ENCODE measurements at places on chromosomes 16 and 17. TPM values are rescaled to one million over a fixed set of nuclear protein-coding genes. Genes with fewer than 3 reads are reported as not detected.
A peak's percentile ranks its signal among the peaks of the same experiment; 100 is the strongest.

The ELMO3 gene
- total RNA-seq = 60.7 TPM

- no peak overlapping the region for H3K27ac ChIP-seq
- H3K4me1 ChIP-seq = no peaks in the 10 kb centered on the region
- no peak for DNase-seq
- H3K27me3 ChIP-seq = no peaks in the 10 kb centered on the region
- no peak overlapping the region for H3K4me3 ChIP-seq
- H3K36me3 ChIP-seq = no peaks in the 10 kb centered on the region
These were observed 26.1 kb upstream of the TAC4 start for GRCh38 chr17:49873926-49874325.

The HIGD1B gene
- total RNA-seq = 0.53 TPM

DNA sequence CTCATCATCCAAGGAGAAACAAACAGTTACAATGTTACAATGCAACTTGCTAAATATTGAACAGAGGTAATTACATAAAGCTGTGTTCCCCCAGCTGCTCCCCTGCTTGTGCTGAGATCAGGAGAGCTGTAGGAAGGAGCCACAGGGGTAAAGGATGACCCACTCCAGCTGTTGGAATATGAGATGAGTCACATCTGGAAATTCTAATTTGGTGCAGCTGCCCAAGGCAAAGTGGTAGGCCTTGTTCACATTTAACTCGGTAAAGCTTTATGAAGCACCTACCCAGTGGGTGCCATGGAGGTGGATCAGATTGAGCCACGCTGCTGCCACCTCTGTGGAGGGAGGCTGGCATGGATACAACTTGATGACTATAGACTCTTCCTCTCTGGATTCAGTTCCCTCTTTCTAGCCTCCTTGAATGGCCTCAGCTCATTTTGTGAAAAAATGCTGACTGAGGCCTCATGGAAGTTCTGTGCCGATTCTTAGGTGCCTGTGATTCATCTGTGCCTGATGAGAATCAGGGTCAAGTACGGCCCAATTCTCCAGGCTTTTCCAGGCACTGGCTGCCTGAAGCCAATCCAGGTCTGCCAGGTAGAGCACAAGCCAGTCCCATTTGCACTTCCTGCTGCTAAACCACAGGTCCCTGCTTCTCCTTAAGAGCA, 7.4 kb downstream of the ZNF689 start:
- no peak for DNase-seq
- H3K27me3 ChIP-seq = no peaks in the 10 kb centered on the region
- no peak overlapping the region for H3K4me3 ChIP-seq
- H3K36me3 ChIP-seq = peaks cover 4% of the 10 kb centered on the region

DNA sequence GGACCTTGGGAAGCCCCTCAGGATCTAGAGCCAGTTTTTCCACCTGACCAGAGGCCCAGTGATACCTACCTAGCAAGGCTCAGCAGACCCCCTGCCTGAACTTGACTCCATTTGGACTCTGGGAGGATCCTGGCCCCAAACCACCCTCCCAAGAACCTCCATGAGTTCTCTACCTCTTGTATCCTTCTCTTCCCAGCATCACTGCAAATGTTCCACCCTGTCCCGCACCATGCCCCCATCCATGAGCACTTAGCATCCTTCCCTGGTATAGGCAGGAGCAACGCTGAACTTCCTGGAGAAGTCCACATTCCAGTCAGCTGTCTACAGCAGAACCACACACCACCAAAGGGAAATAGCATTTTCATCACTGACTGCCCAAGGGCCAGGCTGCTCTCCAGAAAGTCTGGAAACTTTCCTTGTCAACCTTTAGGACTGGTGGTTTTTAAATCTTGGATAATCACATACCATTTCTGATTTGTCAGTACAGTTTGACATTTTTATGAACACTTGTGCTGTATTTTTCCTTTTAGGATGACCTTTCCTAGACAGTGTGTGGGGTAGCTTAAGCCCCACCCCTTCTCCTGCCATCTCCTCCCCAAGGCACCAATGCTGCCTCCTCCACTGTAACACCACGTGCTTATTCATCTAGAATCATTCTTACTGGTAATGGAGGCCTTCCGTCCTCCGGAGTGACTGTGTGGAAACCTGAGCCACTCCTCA, 13.9 kb downstream of the EIF4A3 start:
- DNase-seq = no peak
- no peaks in the 10 kb centered on the region for H3K4me1 ChIP-seq

GRCh38 chr16:71777329-71777728, 31.3 kb downstream of the AP1G1 start:
- DNase-seq = no peak
- H3K4me3 ChIP-seq = no peak overlapping the region
- no peak overlapping the region for H3K27ac ChIP-seq

The CSH2 gene
- not detected for total RNA-seq

DNA sequence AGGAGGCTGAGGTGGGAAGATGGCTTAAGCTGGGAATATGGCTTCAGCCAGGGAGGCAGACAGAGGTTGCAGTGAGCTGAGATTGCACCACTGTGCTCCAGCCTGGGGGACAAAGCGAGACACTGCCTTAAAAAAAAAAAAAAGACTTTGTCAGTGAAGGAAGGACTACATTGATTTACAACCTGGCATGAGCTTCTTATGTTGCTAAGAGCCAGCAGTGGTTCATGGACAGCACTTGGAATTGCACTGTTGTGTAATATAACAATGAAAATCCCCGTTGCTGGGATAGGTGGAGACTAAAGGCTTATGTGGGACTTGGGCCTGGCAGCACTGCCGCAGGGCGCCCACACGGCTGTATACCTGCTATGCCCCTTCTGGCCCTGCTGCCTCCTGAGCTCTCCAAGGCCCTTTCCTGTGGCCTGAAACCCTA, 14.1 kb upstream of the SLC16A5 start:
- H3K4me3 ChIP-seq = no peak overlapping the region
- no peak for DNase-seq
- peaks cover 17% of the 10 kb centered on the region for H3K4me1 ChIP-seq
- peak overlapping the region; percentile 53 for H3K27ac ChIP-seq
- H3K27me3 ChIP-seq = no peaks in the 10 kb centered on the region

GRCh38 chr16:54947616-54948015, 17.0 kb downstream of the IRX5 start:
- H3K27me3 ChIP-seq = no peaks in the 10 kb centered on the region
- H3K4me3 ChIP-seq = no peak overlapping the region
- DNase-seq = no peak
- H3K36me3 ChIP-seq = no peaks in the 10 kb centered on the region
- no peaks in the 10 kb centered on the region for H3K4me1 ChIP-seq

DNA sequence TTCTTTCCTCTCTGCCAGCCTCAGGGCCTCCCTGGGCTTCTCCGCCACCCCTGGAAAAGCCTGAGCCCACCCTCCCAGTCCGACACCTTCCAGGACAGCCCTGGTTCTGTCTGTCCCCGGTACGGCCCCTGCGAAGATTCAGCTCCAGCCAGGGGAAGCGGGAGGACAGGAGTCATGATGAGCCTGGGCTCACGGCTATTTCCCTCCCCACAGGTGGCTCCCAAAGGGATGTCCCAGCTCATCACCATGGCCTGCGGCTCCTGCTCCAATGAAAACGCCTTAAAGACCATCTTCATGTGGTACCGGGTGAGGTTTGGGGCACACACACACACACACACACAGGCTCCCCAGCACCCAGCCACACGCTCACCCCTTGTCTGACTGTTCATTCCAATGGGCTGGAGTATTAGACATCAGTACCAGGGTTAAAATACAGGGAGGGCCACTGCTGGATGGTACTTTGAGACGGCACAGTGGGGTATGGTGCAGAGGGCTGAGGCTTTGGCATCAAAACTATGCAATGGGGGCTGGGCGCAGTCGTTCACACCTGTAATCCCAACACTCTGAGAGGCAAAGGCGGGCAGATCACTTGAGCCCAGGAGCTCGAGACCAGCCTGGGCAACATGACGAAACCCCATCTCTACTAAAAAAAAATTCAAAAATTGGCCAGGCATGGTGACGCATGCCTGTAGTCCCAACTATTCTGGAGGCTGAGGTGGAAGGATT, 32.8 kb downstream of the TMEM186 start:
- H3K4me1 ChIP-seq = no peaks in the 10 kb centered on the region
- DNase-seq = no peak
- H3K4me3 ChIP-seq = no peak overlapping the region
- no peaks in the 10 kb centered on the region for H3K36me3 ChIP-seq
- no peaks in the 10 kb centered on the region for H3K27me3 ChIP-seq

The FA2H gene
- total RNA-seq = 75.7 TPM

DNA sequence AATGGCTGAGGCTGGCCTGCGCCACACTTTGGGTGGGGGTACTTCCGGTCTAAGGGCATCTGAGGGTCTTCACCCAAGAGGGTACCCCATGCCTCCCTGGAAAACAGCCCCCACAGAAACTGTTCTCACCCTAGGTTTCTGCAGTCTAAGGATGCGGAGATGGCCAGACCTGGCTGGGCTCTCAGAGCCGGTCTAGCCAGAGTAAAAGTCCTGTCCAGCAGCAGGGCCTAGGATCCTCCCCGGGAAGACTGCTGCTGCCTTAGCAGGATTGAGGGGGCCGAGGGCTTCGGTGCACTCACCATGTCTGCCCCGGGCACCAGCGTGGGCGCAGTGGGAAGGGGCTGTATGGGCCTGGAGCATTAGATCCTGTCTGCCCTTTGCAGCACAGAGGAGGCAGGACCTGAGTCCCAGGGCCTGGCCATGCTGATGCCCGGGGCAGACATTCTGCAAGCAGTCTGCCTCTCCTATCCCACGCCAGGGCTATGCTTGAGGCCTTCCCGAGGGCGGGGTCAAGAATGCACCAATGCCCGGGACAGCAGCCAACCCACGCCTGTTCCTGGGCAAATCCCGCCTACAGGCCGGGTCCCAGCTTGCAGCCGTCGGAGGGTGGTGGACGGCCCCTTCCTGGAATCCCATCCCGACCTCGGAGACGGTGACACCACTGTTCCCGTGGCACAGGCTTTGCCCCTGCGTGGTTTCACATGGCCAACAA, 54.7 kb downstream of the CBFA2T3 start:
- H3K27me3 ChIP-seq = no peaks in the 10 kb centered on the region
- peaks cover 23% of the 10 kb centered on the region for H3K4me1 ChIP-seq
- H3K27ac ChIP-seq = no peak overlapping the region
- H3K36me3 ChIP-seq = no peaks in the 10 kb centered on the region
- DNase-seq = peak; percentile 86

DNA sequence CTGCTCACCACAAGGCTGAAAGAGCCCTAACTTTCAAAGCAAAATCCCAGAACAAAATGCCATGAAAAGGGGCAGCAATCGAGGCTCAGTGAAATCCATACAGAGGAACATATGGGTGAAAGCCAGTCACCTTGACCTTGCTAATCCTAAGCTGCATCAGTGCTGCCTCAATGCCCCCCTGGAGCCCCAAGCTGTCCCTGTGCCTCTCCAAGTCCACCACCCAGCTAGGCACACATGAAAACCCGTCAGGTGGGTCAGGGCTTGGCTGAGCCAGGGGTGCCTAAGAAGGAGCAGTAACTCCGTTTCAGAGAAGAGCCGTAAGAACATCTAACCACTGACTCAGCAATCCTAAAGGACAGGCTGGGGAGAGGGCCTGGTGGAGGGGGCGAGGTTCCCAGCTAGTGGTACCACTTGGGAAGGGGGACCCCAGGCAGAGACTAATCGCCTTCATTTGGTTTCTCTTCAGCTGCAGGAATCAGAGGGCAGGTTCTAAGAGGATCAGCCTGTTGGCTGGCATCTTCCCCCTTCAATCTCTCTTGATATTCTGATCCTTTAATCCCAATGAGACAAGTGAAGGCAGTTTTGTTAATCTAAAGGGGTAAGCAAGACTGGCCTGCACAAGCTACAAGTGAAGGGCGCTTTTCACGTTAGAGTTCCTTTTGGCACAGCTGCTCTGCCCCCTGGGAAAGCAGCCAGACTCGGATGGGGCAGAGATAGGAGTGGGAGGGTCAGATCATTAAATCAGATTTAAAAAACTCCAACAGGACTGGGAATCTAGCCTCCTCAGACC, 7.6 kb downstream of the PITPNA start:
- no peak overlapping the region for H3K27ac ChIP-seq
- no peak overlapping the region for H3K4me3 ChIP-seq
- H3K36me3 ChIP-seq = peaks cover 4% of the 10 kb centered on the region
- no peak for DNase-seq

GRCh38 chr17:61065263-61065773, 334.3 kb upstream of the TBX2 start:
- H3K4me3 ChIP-seq = no peak overlapping the region
- H3K36me3 ChIP-seq = no peaks in the 10 kb centered on the region
- H3K27ac ChIP-seq = no peak overlapping the region
- no peak for DNase-seq

GRCh38 chr17:75152922-75153779, 1.2 kb downstream of the JPT1 start:
- H3K27ac ChIP-seq = peak overlapping the region; percentile 73
- peak overlapping the region; percentile 86 for H3K4me3 ChIP-seq
- DNase-seq = peak; percentile 80
- H3K36me3 ChIP-seq = no peaks in the 10 kb centered on the region
- H3K27me3 ChIP-seq = no peaks in the 10 kb centered on the region

The PDILT gene
- total RNA-seq = not detected

DNA sequence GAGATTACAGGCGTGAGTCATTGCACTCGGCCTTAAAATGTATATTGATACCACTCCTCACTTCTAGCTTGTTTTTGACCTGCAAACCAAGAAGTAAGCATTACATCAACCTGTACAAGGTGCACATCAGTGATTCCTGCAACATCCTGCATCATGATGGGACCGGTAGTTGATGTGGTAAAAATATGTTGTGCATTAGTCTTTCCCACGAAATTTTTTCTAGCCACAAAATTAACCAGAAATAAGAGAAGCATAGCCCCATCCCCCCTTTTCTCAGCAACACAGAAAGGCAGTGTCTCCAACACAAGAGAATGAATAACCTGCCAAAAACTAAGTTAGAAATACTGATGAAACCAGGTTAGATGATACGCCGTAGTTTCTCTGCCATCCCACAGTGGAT, 21.1 kb upstream of the NSMCE1 start:
- no peak overlapping the region for H3K27ac ChIP-seq
- no peaks in the 10 kb centered on the region for H3K27me3 ChIP-seq

GRCh38 chr17:9120471-9120870, 99.2 kb downstream of the NTN1 start:
- H3K4me3 ChIP-seq = no peak overlapping the region
- no peaks in the 10 kb centered on the region for H3K4me1 ChIP-seq
- no peaks in the 10 kb centered on the region for H3K36me3 ChIP-seq
- H3K27me3 ChIP-seq = no peaks in the 10 kb centered on the region
- H3K27ac ChIP-seq = no peak overlapping the region

All from colonic mucosa (tissue), 4 donors.